ENCODE measurements at places on chromosomes 6 and 20.

DNA sequence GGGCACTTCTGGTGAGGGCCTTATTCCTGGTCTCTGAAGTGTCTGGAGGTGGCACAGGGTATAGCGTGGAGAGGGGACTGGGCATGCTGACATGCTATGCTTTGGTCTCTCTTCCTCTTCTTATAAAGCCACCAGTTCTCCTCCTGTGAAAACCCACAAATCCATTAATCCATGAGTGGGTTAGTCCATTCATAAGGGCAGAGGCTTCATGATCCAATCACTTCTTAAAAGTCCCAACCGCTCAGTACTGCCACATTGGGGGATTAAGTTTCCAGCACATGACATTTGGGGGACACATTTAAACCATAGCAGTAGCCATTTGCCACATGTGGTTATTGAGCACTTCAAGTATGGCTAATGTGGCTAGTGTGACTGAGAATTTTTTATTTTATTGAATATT is 3.8 kb upstream of the TRIB3 start:
- DNase-seq: no peak

- no peak for DNase-seq
These were observed 98.8 kb downstream of the HUS1B start for GRCh38 chr6:558089-558488.

GRCh38 chr20:23305098-23305497 is 45.5 kb upstream of the NXT1 start:
- DNase-seq: no peak

GRCh38 chr6:144351379-144352127 is 66.4 kb downstream of the UTRN start:
- no peak for DNase-seq

DNA sequence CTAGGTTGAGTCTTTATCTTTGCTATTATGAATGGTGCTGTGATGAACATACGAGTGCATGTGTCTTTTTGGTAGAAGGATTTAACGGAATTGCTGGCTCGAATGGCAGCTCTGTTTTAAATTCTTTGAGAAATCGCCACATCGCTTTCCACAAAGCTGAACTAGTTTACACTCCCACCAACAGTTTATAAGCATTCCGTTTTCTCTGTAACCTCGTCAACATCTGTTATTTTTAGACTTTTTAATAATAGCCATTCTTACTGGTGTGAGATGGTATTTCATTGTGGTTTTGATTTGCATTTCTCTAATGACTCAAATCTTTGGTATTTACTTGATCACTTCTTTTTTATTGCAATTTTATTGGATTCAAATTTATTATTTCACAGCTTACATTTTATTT is 117.4 kb upstream of the HDGFL1 start:
- no peak for DNase-seq

- DNase-seq: no peak
These were observed 3.1 kb upstream of the ZNF831 start for GRCh38 chr20:59160389-59161115.

- DNase-seq: no peak
These were observed 224.8 kb downstream of the TFAP2A start for GRCh38 chr6:10190042-10190441.

DNA sequence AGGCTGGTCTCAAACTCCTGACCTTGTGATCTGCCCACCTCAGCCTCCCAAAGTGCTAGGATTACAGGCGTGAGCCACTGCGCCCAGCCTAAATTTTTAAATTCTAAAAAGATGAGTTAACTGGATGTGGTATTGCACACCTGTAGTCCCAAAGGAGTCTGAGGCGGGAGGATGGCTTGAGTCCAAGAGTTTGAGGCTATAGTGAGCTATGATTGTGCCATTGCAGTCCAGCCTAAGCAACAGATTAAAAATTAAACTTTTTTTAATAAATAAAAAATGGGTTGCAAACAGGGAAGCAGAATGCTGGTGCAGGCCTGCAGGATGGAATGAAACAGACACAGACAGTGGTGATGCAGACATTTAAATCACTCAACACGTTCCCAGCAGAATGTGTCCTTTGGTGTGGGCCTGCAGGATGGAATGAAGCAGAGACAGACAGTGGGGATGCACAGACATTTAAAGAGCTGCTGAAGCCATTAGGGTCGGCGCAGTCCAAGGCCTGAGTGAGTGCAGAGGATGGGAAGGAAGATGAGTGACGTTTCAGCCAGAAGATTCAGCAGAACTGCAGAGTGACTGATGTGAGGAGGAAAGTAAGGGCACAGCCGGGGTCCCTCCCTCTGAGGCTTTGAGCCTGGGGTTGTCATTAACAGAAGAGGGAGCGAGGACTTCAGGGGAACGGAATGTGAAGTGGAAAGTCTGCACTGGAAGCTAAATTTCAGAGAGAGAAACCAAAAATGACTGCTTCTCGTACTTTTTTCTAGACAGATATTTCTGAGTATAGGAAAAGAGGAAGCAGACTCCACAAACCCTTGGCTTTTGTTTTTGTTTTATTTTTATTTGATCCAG is 117.5 kb downstream of the RIN2 start:
- DNase-seq: no peak

GRCh38 chr6:17820055-17820454 is 113.3 kb upstream of the NUP153 start:
- no peak for DNase-seq

GRCh38 chr20:53574819-53575218 is 18.8 kb downstream of the ZNF217 start:
- no peak for DNase-seq

DNA sequence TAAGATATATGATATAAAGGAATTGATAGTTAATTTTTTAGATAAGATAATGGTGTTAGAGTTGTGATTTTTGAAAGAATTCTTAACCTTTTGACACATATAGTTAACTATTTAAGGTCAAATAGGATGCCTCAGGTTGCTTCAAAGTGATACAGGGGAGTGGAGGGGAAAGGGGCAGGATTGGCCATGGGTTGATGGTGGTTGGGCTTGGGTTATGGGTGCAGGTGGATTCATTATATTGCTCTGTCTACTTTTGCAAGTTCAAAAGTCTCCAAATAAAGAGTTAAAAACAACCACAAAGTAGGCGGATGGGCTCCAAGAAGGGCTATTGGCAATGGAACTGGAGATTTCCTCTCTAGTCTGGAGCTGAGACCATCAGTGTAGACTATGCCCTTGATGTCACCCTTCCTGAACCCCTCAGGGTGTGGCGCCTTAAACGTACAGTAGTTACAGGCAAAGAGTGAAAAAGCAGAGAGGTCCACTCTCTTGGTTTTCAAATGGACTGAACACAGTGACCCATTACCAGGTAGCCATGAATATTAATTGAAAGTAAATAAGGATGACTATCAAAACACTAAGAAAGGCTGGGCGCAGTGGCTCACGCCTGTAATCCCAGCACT is 81.2 kb downstream of the PTPN1 start:
- no peak for DNase-seq

GRCh38 chr6:151313066-151313491 is 73.3 kb downstream of the AKAP12 start:
- DNase-seq: no peak

DNA sequence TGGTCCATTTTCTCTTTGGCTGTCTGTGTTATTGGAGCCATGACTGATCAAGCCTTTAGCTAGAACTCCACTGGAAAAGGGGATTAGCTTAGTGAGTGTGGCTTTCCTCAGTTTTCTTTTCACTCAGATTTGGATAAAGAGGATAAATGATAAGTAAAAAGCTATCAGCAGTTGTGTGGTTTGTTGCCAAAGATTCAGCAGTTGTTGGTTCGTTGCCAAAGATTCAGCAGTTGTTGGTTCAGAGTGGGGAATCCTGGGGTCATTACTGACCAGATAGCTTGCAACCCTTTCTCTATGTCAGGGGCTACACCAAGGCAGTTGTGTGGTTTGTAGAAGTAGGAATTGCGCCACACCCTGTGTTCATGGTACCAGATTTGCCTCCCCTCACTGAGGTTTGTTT is 107.7 kb upstream of the SCP2D1 start:
- no peak for DNase-seq

DNA sequence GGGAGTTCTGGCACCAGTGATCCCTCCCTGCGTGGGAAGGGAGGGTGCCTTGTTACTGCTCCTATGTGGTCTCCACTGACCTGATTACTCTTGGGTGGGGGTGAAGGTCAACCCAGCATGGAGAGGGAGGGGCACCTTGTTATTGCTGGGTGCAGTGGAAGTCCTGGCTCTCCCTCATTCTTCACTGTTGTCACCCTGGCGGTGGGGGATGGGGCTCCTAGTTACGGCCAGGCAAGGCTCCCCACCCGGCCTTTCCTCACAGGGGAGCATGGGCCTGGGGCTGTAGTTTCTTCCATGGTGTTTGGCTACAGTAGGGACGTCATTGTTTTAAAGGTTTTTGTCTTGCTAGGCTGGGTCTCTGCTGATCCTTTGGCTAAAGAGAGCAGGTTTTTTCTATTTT is 40.8 kb downstream of the PACSIN1 start:
- DNase-seq: no peak

DNA sequence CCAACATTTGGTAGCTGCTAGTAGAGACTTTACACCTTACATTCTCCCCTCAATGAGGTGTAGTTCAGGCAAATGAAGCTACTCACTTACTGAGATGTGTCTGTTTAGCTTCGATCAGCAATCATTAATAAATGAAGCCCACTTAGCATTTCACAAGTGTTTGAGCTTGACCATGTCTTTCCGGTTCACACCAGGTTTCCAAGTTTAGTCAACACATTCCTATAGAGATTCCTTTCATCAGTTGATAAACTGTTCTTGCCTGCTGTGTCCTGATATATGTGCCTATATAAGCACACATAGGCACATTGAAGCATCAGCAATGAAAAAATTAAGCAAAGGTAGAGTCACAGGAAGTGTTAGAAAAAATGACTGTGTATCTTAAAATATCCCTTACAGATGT is 150.0 kb downstream of the BTBD3 start:
- DNase-seq: no peak

DNA sequence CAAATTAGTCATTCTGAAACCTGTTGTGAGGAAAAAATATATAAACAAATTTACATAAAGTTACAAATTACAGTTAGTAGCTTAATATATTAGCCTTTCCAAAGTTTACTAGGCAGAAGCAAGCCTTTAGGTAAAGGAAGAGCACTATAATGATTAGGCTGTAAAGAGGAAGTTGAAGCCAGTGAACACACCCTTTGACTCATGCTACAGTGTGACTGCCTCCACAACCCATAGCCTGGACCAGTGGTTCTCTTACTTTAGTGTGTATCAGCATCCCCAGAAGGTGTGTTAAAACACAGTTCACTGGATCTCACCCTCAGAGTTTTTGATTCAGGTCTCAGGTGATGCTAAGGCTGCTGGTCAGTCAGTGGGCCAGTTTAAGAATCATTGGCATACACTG is 91.4 kb upstream of the DEFB112 start:
- no peak for DNase-seq

GRCh38 chr6:89999945-90000825 is 105.9 kb downstream of the GJA10 start:
- peak; percentile 80 for DNase-seq

GRCh38 chr6:158475344-158476302 is 84.3 kb upstream of the TMEM181 start:
- DNase-seq: peak; percentile 24

DNA sequence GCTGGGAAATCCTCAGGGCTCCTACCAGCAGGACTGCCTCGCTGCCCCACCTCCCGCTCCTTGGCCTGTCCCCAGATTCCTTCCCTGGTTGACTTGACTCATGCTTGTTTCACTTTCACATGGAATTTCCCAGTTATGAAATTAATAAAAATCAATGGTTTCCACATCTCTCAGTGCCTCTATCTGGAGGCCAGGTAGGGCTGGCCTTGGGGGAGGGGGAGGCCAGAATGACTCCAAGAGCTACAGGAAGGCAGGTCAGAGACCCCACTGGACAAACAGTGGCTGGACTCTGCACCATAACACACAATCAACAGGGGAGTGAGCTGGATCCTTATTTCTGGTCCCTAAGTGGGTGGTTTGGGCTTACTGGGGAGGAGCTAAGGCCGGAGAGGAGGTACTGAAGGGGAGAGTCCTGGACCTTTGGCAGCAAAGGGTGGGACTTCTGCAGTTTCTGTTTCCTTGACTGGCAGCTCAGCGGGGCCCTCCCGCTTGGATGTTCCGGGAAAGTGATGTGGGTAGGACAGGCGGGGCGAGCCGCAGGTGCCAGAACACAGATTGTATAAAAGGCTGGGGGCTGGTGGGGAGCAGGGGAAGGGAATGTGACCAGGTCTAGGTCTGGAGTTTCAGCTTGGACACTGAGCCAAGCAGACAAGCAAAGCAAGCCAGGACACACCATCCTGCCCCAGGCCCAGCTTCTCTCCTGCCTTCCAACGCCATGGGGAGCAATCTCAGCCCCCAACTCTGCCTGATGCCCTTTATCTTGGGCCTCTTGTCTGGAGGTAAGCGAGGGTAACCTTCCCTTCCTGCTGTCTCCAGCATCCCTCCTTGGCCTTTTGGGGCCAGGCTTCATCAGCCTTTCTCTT is at the start of gene CFB:
Gene CFB (plus strand): TSS at position 589 of the 863 bp plus-strand sequence. CDS start 127 bp downstream, at position 716.
- DNase-seq: no peak

- DNase-seq: no peak
These were observed 176.9 kb upstream of the PRND start for GRCh38 chr20:4544765-4545164.

DNA sequence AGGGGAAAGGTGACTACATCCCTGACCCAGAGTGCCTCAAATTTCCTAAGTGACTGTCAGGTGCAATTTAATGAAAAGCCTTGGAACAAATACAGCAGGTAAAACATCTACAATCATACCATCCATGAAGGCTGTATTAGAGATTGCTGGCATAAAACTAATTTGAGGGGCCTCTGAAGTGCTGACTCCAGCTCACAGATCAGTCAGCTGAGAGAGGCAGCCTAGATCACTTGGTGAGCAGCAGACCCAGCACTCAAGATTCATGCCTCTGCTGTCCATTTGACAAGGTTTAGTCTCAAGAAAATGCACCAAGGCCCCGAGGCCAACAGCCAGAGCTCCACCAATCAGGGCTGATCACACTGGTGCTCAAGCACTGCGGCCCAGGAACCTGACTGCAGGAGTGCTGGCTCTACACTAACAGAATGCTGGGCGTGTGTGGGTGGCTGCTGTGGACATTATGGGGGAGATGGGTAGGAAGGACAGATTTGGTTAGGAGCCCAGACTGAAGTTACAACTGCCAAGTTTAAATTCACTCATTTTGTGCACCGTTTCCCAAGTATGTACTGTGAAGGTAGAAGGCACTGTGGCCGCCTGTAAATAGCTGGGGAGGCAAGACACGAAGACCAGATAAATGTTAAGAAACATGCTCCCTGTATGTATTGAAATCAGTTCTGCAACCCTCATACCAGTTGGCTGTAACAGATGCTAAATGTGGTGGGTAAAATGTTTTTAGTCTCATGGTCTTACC is 28.2 kb downstream of the SNX5 start:
- no peak for DNase-seq

- DNase-seq: no peak
These were observed 39.9 kb upstream of the DST start for GRCh38 chr6:56682635-56683034.

All from activated CD4-positive, alpha-beta T cell treated with anti-CD3 and anti-CD28 coated beads, Interleukin-2, amount 50 U/mL, for 16 hours (primary cell).